Femur (tissue), 1 donor: ENCODE measurements at places on chromosomes 1 and 21.

DNA sequence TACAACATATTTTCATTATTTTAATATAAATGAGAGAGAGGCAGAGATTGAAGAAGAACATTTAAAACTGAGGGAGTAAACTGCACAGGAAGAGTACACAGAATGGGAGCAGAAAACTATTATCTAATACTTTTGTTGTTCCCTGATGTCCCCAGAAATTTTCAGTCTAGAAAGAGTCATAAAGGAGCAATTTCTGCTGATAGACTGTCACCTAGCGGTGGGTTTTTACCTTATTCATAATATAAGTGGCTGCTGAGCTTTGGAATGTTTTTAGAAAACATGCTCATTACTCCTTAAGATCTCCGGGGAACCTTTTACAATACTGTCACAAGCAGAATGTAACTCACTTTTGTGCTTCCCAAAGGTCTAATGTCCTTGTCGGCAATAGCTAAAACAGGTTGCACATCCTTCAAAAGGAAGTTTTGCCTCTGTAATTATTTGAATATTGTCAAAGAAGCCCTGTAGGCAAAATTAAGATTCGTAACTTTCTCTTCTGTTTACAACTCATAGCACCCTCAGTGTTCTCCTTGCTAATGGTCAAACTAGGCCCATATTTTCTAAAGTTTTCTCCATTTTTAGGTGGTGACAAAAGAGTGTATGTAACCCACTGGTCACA is 4.9 kb upstream of the NPL start:
- DNase-seq = no peak

DNA sequence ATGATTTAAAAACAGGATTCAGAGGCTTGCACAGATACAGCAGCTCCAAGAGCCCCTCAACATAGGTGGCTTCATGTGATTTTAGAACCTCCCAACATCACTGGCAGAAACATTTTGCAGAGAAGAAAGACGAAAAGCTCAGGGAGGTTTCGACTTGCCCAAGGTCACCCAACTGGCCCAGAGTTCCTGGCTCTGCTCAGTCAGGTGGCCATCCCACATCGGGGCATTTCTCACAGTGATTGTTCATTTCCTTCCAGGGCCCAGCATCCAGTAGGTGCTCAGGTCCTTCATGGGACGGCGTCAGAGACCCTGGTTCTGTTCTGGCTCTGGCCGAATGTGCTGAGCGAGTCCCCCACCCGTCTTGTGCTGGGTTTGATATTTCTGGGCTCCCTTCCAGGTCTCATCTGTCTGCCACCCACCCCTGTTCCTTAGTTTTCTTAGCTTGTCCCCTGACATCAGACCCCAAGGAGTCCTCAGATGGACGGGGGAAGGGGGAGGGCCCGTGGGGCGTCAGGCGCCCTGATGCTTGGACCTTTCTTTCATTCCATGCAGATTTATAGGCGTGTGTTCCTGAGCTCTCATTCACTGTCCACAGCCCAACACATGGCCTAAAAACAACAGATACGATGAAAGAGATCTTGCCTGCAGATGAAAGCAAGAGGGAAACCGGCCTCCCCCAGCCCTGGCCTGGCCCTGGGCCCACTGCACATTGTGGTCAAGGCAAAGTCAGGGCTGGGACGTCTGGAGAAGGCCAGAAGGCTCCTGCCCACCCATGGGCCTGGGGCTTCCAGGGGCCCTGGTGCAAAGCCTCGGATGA is 123.1 kb upstream of the ZBTB40 start:
- no peak for DNase-seq

GRCh38 chr1:77438236-77438913 is 156.6 kb downstream of the AK5 start:
- peak; percentile 69 for DNase-seq

- DNase-seq = no peak
These were observed 43.4 kb downstream of the RALGPS2 start for GRCh38 chr1:178768423-178768822.

DNA sequence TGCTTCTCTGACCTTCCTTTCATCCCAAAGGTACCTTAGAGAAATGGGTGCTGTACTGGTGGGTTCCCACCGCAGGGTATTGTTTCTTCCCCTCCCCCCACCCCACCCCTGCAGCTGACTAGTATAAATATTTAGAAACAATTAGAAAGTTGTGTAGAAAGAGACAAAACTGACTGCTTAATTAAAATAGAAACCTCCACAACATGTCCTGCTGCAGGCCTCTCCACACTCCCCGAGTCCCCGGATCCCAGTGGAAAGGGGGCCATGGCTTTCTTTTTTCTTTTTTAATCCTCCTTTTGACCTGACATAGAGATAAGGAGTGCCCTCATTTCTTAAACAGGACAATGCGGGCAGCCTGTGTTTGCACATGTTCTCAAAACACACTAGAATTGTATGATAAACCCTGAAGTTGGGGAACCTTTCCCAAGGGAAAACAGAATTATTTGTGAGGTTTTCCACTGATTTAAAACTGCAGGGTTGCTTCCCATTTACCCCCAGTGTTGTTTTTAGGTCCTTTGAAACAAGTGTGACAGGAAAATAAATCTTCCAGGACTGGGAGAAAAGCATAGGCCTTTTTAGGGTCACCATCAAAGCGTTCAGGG is 1.7 kb downstream of the RHOU start:
- DNase-seq = no peak
